CD14-positive monocyte (primary cell): ENCODE measurements at places on chromosomes 5 and 9.

- peak overlapping the region; percentile 49 for H3K4me3 ChIP-seq
- peaks cover 20% of the 10 kb centered on the region for H3K4me1 ChIP-seq
- no peaks in the 10 kb centered on the region for H3K36me3 ChIP-seq
- no peaks in the 10 kb centered on the region for H3K27me3 ChIP-seq
- H3K27ac ChIP-seq, result no peak overlapping the region
- DNase-seq, result no peak
Measured at GRCh38 chr5:41869151-41869723, 988 bp downstream of the OXCT1 start.

- no peaks in the 10 kb centered on the region for H3K27me3 ChIP-seq
- H3K4me1 ChIP-seq, result no peaks in the 10 kb centered on the region
- no peak for DNase-seq
- H3K4me3 ChIP-seq, result no peak overlapping the region
- H3K36me3 ChIP-seq, result no peaks in the 10 kb centered on the region
Measured at GRCh38 chr5:99765011-99765410, 770.2 kb upstream of the FAM174A start.

DNA sequence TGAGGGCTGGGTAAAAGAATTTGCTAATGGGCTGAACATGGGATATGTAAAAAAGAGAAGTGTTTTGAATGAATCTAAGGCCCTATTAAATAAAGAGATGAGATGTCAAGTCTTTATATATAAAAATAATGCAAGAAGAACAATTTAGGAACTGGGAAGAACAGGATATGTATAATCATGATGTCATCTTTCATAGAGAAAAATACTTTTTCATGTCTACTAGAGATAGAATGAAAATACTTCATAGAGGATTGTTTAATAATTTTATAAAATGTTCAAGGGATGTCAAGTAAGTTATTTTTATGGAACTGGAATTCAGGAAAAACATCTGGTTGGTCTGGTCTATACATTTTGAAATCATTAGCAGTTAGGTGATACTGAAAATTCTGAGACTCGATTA is 799.0 kb upstream of the CTNND2 start:
- no peak overlapping the region for H3K4me3 ChIP-seq
- no peaks in the 10 kb centered on the region for H3K27me3 ChIP-seq

DNA sequence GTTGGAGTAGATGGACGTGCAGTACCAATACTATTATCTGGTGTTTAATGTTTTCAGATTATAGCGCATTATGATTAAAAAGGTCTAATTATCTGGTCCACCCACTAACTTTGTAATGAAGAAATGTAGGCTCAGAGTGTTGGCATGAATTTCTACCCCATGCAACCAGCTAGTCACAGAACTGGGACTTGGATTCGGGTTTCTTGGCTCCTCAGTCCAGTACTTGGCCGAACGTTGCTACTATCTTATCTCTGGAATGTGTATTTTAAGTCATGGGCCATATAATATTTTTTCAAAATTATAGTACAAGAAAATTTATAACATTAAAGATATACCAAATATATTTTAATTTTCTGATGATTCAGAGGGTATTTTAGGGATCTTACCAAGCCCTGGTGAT is 657.5 kb upstream of the DMAC1 start:
- H3K27me3 ChIP-seq, result no peaks in the 10 kb centered on the region
- DNase-seq, result no peak
- H3K4me3 ChIP-seq, result no peak overlapping the region

- no peaks in the 10 kb centered on the region for H3K36me3 ChIP-seq
- no peak for DNase-seq
- H3K27ac ChIP-seq, result no peak overlapping the region
- H3K4me3 ChIP-seq, result no peak overlapping the region
Measured at GRCh38 chr5:174046558-174046957, 1.1 kb downstream of the NSG2 start.

GRCh38 chr5:110716247-110717245 is 9.9 kb downstream of the TMEM232 start:
- H3K36me3 ChIP-seq, result no peaks in the 10 kb centered on the region
- DNase-seq, result no peak
- H3K27ac ChIP-seq, result no peak overlapping the region

- H3K27ac ChIP-seq, result no peak overlapping the region
- no peak for DNase-seq
- peaks cover 3% of the 10 kb centered on the region for H3K27me3 ChIP-seq
- no peaks in the 10 kb centered on the region for H3K36me3 ChIP-seq
Measured at GRCh38 chr5:73545403-73545779, 20.0 kb downstream of the ANKRA2 start.

DNA sequence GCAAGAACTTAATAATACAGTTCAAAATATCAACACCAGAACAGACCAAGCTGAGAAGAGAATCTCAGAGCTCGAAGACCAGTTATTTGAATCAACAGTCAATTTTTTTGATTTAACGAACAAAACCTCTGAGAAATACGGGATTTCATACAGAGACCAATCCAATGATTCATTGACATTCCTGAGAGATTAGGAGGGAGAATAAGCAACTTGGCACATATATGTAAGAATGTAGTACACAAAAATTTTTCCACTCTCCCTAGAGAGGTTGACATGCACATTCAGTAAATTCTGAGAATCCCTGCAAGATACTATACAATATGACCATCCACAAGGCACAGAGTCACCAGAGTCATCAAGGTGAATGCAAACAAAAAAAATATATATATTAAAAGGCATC is 1577.3 kb upstream of the C9orf72 start:
- no peaks in the 10 kb centered on the region for H3K27me3 ChIP-seq
- no peak for DNase-seq
- H3K4me1 ChIP-seq, result no peaks in the 10 kb centered on the region
- H3K36me3 ChIP-seq, result no peaks in the 10 kb centered on the region
- no peak overlapping the region for H3K27ac ChIP-seq
